ENCODE measurements at places on chromosomes 11 and 22.

- no peak for DNase-seq
Observed at GRCh38 chr11:119431523-119431922, 8.6 kb upstream of the THY1 start.

- no peak for DNase-seq
Observed at GRCh38 chr22:30305519-30305905, 16.2 kb upstream of the CASTOR1 start.

DNA sequence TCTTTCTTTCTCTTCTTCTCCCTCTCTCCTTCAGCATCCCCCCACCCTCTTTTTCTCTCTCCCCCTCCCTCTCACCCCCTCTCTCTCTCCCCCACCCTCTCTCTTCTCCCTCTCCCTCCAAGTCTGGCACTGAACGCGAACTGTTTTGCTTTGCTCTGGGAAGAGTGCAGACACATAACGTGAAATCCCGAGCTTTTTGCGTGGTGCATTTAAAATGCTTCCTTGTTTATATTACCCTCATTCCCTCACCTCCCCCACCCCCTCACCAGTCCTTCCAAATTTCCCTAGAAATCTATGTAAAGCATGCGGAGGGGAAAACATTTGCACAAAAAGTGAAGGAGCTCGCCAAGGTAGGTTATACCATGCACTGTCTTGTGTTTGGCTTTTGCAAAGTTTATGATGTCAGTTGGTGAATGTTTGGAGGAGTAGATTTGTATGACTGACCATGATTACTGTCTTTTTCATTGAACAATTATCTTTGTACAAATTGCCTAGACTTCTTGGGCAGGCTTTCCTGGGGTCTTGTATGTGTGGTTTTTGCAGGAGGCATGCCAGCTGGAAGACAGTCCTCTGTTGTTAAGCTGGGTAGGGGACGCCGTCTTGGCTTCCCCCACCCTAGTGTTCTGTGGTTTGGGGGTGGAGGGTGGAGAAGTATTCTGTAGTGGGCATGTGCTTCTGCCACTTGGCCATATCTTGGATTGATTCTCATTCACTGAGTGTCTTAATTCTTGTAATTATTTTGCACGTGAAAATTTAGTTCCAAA, 123.7 kb upstream of the HSD17B12 start:
- no peak for DNase-seq

DNA sequence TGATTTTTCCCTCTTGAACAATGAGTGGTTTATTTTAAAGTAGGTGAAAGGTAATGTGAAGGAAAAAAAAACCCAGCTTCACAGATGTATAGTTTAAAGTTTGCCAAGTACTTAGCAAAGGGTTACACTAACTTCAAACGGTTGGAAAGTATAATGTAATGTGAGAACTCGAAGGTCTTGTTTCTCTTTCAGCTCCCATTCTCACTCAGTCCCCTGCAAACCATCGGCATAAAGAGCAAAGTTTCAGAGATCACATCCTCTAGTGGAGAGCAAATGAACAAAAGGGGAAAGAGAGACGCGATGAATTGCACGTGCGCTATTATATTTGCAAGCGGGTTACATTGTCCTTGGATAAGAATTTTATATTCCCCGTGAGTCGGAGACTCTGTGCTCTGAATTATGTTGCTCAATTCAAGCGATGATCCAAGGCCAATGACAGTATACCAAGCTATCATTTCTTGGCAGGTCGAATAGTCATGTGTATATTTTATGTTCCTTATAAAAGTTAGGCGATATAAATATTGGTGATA, 37.6 kb upstream of the BIRC3 start:
- DNase-seq, result no peak

- DNase-seq, result no peak
Observed at GRCh38 chr22:25748140-25748539, 6.2 kb downstream of the MYO18B start.

Measured in glutamatergic neuron (in vitro differentiated cells).